ENCODE measurements at places on chromosomes 6 and 20.

DNA sequence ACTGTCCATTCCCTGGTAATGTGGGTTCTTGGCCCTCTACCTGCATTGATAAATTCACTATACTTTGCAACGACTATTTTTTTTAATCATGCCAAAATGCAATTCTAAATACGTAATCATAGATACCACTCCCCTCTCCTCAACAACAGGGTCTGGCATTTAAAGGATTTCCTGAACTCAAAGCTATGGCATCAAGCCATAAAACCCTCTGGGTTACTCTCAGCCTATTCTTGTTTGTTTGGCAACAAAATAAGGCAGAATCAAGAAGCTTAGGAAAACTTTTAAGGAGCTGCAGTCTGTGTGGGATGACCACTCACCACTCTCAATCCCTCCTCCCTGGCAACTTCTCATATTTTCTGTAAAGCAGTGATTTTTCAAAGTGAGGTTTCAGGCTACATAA is 669.9 kb upstream of the ID4 start:
- no peak for DNase-seq

DNA sequence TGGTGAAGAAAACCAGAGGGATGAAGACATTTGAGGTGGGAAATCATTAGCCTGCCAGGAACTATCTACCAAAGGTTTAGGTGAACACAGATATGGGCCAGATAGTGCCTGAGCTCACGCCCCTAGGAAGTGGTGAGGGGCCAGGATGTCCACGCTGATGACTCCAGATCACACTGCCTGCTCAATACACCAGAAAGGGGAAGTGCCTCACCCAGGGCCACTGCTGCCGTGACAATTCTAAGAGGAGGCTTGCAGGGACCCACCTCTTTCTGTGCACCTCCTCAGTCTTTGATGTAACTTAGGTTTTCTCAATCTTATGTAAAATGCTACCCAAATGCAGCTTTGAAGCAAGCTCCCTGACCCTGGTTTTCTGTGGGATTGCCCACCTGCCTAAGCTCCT is 5.4 kb upstream of the RAB44 start:
- DNase-seq: peak; percentile 79

- DNase-seq: no peak
Measured at GRCh38 chr6:46420921-46421638, 70.2 kb downstream of the RCAN2 start.

- DNase-seq: no peak
Measured at GRCh38 chr20:20341371-20341770, 26.5 kb upstream of the INSM1 start.

DNA sequence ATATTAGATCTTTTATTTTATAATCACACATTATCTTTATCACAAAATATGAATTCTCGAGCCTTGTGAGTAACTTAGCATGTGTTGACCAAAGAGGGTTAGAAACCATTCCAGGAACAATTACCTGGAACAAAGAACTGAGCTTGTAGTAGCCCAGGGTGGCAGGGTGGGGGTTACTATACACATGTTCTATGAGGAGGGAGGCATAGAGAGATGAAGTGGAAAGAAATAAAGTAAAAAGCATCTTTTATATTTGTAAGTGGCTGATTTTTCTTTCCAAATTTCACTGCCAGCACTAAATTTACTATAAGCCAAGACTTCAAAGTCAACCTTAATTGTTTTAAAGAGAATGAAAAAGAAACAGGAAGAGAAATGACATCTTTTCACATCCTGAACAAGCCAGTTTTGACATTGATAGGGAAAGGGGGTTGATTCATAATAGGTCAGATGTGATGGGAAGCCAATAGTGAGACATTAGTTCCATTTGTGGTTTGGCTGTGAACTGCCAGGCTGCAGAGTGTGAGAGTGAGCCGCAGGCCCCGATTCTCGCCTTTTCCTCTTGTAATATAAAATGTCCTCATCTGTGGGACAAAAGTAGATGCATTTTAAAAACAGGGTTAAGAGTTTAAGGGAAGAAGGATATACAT is 52.7 kb upstream of the MYB start:
- DNase-seq: peak; percentile 94

- no peak for DNase-seq
Measured at GRCh38 chr6:170030821-170031471, 259.9 kb downstream of the DLL1 start.

DNA sequence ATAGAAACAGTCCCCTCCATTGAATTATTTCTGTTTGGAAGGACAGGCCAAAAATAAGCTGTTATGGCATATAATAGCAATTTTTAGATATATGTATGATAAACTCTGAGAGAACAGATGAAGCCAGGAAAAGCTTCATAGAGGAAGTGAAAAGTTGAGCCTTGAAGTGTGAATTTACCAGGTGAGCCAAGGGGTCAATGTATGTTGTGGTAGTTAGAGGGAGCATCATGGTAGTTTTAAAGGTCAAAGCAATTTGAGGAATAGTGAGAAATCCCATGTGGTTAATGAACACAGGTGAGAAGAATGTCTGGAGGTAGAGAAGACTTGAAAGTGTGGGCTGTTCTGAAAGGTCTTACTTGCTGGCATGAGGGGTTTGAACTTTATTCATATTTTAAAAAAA is 47.0 kb downstream of the COL19A1 start:
- DNase-seq: no peak

DNA sequence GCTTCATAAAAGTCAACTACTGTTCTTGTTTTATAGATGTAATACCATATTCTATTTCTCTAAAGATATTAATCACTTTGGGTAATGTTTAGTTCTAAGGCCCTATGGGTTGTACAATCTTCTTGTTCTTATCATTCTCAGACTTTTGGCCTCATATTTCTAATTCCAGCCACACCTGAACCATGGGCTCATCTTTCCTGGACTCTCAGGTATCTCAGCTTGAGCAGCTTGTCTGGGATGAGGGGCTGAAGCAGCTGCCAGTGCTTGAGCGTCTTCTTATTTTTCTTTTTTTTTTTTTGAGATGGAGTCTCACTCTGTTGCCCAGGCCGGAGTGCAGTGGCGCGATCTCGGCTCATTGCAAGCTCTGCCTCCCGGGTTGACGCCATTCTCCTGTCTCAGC is 150.2 kb downstream of the KIF6 start:
- no peak for DNase-seq

- no peak for DNase-seq
Measured at GRCh38 chr6:42522942-42523814, 40.7 kb upstream of the UBR2 start.

DNA sequence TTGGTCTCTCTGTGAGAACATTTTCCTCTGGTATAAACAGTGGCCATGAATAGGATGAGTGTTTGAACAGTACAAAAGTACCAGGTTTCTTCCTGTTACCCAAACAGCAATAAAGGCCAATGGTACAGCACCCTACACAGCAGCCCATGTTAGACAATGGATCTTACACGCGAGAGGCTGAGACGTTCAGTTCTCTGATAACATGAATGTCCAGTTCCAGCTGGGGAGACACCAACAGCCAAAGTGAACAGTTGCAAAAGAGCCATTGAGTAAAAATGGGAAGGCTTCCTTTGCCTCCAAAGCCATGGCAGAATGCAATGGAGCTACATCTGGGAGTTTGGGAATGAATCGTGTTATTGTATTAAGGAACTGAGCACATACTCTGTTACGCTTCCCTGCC is 246.8 kb upstream of the SGK1 start:
- no peak for DNase-seq

- DNase-seq: no peak
Measured at GRCh38 chr6:30655743-30656094, 8.8 kb downstream of the C6orf136 start.

GRCh38 chr6:25172819-25173218 is 106.4 kb upstream of the CARMIL1 start:
- DNase-seq: no peak

GRCh38 chr6:123598011-123598410 is 38.7 kb downstream of the TRDN start:
- no peak for DNase-seq

DNA sequence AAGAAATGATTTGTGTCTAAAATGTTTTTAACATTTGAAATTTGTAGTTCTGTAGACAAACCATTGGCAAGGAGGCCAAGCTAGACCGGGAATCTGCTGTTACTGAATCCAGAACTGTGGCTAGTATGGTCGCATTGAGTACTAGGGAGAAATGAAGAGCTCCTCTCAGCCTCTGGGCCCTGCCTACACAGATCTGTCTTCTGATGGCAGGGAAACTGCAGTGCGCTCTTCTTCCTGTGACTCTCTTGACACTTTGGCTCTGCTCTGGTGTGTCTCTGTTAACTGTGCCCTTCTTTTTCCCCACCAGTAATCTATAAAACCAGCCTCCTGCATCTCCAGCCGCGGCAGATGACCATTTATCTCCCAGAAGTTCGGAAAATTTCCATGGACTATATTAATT is 61.5 kb upstream of the TMEM181 start:
- DNase-seq: no peak

- peak; percentile 75 for DNase-seq
Measured at GRCh38 chr6:143060806-143061596, at the start of gene AIG1. Gene AIG1 (plus strand): TSS chr6:143060889. CDS start chr6:143060926, 37 bp downstream.

- no peak for DNase-seq
Measured at GRCh38 chr6:11774426-11774825, 4.2 kb downstream of the ADTRP start.

- no peak for DNase-seq
Measured at GRCh38 chr20:45347297-45347935, 808 bp downstream of the SDC4 start.

GRCh38 chr6:27592481-27593199 is 119.7 kb upstream of the ZNF184 start:
- no peak for DNase-seq

DNA sequence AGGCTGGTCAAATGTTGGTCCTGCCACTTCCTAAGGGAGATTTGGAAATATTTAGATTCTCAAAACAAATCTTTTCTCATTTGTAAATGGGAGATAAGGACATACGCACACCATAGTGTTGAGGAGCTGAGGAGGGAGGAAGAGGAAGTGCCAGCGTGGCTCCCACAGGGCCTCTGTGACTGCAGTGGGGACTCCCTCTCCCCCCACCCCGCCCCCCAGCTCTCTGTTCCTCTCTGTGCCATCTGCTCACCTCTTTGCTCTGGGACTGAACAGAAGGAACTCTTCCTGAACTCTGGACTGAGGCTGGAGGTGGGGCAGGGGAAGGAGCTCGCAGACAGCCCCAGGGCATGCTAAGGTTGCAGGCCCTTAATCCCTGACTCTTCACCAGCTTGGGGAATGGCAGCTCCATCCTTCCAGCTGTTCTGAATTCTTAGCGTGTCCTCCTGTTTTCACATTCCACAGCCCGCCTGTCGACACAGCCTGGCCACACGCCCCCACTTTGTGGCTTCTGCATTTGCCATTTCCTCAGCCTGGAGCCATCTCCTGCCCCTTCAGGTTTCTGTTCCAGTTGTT is 11.4 kb downstream of the DDX27 start:
- DNase-seq: no peak

DNA sequence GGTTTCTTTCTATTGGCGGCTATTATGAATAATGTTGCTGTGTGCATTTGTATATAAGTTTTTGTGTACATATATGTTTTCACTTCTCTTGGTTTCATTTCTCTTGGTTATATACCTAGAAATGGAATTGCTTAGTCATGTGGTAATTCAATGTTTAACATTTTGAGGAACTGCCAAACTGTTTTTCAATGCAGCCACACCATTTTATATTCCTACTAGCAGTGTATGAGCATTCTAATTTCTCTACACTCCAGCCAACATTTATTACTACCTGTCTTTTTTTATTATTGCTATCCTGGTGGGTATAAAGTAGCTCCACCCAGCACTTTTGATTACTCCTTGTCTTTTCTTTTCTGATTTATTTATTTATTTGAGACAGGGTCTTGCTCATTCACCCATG is 54.8 kb downstream of the PHACTR2 start:
- no peak for DNase-seq

- no peak for DNase-seq
Measured at GRCh38 chr20:17794400-17794799, 94.6 kb downstream of the BANF2 start.

GRCh38 chr6:2970034-2970685 is 1.2 kb downstream of the SERPINB6 start:
- no peak for DNase-seq

DNA sequence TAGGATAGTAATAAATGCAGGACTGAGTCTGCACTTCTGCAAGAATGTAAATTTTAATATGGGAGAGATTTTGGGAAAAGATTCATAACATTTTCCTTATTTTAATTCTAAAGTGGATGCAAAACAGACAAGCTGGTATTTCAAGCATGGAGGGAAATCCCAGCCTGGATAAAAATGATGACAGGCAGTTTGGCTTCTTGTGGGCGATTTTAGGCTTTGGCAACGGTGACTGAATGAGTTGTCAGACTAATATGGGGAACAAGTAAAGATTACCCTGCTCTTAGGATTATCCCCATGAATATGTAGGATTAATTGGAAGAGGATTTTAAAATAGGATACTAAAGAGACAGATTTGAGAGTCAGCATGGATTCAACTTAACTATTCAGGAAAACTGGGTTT is 21.0 kb downstream of the OGFRL1 start:
- DNase-seq: no peak

DNA sequence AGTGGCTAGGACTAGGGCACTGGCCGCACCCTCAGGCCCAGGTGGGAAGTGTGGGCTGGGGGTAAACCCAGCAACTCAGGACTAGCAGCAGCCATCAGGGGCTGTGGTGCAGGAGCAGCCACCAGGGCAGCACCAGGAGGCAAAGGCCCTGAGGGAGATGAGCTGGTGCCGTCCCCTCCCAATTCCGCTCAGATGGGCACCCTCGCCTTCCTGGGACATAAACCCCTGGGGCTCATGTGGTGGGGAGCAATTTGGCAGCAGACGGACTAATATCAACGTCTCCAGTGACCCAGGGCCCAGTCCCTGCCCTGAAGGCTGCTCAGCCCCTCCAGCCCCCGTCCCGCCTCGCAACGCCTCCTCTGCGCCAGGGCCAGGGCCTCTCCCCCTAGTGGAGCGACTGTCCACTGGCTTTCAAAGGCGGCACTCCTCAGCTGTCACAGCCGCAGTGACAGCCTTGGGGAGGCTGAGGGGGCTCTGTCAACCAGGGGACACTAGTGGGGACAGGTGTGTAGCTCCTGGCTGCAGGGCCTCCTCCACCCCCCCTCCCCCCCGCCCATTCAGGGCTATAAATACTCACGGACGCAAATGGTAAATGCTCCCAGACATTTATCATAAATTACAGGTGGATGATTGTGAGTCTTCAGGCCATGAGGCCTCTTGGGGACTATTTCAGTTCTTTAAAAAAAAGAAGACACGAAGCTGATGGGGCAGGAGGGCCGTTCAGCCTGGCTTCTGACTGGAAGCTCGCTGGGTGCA is 349.9 kb downstream of the ZFAND3 start:
- no peak for DNase-seq

- DNase-seq: no peak
Measured at GRCh38 chr6:13519839-13520238, 32.4 kb upstream of the GFOD1 start.

DNA sequence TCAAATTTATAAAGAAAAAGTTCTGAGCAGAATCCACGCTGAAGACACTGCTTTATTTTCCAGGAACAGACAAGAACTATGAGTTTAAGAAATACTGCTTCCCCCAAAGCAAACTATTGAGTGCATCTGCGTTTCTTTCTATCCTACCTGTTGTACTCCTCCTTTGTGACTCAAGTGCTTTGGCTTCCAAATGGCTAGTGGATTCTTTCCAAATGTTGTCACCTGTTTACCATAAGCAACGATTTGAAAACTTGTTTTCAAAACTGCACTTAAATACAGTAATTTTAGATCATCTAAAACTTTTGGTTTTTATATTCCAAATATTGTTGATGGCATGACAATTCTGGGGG is 9.5 kb downstream of the PXDC1 start:
- DNase-seq: no peak

- no peak for DNase-seq
Measured at GRCh38 chr20:15205028-15205427, 867.6 kb upstream of the FLRT3 start.

- DNase-seq: no peak
Measured at GRCh38 chr20:1664911-1665310, 7.3 kb upstream of the SIRPG start.

- no peak for DNase-seq
Measured at GRCh38 chr6:11218538-11219399, 13.7 kb downstream of the NEDD9 start.

Data from bone marrow (tissue), 2 donors.